Neural crest cell (in vitro differentiated cells): ENCODE measurements at places on chromosomes 3 and 15.
A peak's percentile ranks its signal among the peaks of the same experiment; 100 is the strongest.

GRCh38 chr15:43186003-43186353, 775 bp downstream of the CCNDBP1 start:
- DNase-seq: no peak

- no peak for DNase-seq
Observed at GRCh38 chr3:127764841-127765362, 57.4 kb downstream of the MGLL start.

GRCh38 chr15:85424154-85424553, 43.8 kb downstream of the AKAP13 start:
- DNase-seq: no peak

DNA sequence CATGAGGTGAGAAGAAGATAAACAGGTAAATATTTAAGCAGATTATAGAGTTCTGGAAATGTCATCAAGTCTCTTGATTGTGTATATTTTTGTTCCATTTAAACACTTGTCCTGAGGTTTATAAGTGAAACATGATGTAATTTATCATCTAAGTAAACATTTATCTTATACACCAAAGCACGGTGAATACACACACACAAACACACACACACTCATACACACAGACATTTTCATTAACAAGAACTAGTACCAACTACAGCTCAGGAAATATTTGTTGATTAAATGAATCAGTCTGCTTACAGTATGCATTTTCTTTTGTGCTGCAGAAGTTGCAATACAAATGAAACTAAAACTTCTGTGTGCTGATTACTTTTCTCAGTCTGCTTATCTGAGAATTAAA, 357.3 kb downstream of the ZBTB20 start:
- no peak for DNase-seq

DNA sequence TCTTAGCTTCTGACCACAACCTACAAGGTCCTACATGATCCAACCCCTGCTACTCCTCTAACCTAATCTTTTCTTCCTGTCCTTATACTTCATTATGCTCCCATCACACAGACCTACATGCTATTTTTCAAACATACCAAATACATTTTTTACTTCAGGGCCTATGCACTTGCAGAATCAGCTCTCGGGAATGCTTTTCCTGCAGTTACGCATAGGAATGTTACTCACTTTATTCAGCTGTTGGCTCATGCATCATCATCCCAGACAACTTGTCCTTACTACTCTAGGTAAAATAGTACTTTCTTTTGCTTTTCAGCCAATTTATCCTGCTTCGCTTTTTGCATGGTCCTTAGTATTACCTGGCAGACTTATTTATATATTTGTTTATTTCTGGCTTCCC, 105.6 kb downstream of the OXSM start:
- no peak for DNase-seq

GRCh38 chr3:11156026-11156410, 1.7 kb downstream of the HRH1 start:
- no peak for DNase-seq

DNA sequence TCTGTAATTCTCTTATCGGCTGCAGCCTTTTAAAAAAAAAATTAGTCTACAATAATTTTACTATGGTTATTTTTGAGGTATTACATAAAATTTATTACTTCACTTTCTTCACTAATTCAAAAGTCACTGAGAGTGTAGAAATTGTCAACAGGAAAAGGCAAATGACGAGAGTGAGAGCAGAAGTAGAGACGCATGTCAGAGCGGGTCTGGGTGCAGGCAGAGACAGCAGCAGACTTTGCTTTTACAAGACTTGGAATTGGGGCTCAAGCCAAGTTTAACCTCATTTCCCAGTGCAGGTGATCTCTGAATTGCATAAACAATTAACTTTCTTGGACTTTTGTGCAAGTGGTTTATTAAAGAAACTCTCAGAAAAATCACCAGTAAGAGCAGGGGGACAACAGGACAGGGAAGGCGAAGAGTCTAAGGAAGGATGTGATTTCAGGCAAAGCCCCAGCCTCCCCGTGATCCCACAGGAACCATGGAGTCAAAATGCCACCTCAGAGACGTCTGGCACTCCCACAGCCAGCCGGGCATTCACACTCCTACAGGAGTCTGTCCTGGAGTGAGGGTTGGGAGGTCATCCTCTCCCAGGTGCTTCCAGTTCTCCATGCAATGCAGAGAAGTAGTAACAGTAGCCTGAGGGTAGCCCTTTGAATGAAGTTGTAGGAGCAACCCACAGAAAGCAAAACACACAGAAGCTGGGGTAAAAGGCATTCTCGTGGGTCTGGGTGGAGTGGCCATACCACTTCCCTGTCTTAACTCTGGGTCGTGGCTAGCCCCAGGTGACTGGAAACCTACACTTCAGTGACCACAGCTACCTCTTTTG, 274.0 kb upstream of the TGFBR2 start:
- no peak for DNase-seq

DNA sequence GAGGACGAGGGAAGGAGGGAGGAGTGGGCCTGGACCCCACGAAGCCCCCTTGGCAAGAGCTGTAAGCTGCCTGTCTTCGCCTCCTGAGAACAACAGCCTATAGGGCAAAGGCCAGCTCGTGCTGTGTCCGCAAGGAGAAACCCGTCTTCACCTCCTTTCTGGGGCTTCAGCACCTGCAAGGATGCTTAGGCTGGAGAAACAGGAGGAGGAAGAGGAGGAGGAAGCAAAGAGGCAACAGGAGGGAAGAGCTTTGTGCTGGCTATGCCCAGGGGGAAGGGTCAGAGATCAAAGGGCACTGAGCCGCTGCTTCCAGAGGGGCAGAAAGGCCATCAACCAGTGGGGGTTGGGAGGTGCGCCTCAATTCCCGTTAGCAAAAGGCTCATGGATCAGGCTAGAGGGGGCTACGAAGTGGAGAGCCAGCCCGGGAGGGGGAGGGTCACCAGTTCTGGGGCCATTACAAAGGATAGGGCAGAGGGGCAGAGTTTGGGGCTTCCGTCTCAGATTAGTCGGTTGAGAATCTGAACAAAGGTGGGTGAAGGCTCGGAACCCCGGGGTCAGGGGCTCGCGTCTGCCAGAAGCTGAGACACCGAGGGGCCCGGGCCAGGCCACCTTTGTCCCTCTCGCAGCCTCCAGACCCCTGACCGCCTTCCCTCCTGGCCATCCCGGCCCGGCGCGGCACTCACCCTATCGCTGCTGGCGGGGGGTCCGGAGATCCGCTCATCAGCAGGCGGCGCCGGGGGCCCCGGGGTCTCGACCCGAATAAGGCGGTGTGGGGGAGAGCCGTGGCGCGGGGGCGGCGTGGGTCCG, 792 bp downstream of the SHF start:
- DNase-seq: peak; percentile 36

- no peak for DNase-seq
Observed at GRCh38 chr3:16069149-16069922, 105.1 kb upstream of the GALNT15 start.

- DNase-seq: no peak
Observed at GRCh38 chr3:108184824-108185223, 37.4 kb downstream of the IFT57 start.
